Activated CD4-positive, alpha-beta memory T cell treated with anti-CD3 and anti-CD28 coated beads for 36 hours (primary cell): ENCODE measurements at places on chromosomes 1 and 21. TPM values are rescaled to one million over a fixed set of nuclear protein-coding genes. Genes with fewer than 3 reads are reported as not detected.

The PAQR6 gene
- total RNA-seq = 4.0 TPM

The SLAMF1 gene
- total RNA-seq = 166 TPM

The SRM gene
- 164 TPM for total RNA-seq

The NTNG1 gene
- not detected for total RNA-seq

The EXTL2 gene
- 3.0 TPM for total RNA-seq

DNA sequence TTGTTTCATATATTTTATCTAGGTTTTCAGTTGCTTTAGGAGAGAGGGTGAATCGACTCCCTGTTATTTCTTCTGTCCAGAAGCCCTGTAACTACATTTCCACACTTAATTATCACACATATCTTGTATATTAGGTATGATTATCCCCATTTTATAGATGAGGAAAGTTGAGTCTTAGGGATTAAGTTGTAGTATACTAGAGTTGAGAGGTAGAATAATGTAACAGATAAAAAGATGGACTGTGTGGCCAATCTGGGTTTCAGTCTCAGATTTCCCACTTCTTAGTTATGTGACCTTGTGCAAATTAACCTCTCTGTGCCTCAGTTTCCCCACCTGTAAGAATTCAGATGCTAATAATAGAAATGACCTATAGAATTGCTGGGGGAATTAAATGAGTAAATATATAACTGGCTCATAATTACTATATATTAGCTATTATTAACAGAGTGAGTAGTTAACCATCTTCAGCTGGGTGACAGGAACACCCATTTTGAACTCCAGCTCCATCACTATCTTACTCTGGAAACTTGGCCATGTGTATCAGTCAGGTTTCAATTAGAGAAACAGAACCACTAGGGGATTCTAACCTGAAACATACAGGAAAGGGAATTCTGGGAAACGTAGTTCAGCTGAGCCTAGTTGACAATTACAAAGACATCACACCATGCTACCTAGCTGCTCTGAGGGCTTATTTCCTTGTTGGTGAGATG is 20.4 kb upstream of the FOXO6 start:
- DNase-seq = no peak

DNA sequence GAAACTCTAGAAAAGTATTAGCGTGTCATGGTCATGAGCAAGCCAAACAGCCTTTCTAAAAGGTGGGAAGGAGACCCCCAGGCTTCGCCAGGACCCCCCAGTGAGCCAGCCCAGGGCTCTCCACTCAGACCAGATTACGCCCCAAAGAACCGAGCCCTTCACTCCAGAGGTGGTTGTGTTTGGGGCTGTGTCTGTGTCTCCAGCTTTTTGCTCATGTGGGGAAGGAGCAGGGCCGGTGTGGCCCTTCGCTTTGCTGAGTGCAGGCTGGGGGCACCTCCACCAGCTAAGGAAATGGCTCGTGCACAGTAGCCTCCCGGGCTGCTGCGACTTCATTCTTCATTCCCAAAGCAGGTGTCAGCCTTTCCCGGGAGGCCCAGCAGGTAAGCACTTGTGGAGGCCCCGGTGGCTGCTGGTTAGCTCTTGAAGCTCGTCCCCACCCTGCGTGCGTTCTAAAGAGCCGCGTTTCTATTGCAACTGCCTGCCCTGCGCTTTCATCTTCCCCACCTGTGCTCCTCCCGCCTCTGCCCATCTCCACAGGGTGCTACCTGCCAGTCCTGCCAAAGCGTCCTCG is 531 bp downstream of the TSPEAR start:
- DNase-seq = peak; percentile 9

DNA sequence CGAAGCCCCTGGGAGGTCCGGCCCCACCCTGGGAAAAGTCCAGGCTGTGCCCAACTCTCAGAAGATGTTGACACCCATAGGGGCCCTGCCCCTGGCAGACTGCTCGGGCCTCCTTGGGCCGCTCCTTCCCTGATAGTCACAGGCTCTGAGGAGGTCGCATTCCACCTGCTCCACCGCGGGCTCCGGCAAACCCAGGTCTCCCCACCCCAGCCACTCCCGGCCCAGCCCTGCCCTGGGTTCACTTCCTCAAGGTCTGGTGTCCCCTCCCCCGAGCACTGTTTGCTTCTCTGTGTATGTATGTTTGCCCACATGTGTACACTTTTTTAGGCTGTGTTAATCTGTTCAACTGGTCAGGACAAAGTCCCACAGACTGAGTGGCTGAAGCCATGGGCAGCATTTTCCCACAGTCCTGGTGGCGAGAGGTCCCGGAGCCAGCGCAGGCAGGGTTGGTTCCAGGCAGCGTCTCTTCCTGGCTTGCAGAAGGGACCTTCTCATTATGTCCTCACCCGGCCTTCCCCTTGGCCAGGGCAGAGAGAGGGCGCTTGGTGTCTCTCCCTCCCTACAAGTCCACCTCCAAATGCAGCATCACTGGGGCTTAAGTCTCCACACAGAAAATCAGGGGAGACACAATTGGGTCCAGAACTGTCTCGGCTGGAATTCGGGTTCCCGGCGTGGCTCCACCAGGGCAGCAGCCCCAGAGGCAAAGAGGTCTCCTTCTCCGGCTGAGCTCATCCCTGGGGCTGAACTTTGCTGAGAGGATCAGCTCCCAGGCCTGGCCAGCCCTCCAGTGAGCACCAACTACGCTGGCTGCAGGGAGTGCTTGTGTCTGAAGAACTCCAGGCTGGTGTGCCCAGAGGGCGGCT is 10.5 kb upstream of the PRXL2B start:
- no peak for DNase-seq

GRCh38 chr1:27885114-27885528 is 12.8 kb downstream of the THEMIS2 start:
- no peak for DNase-seq

- DNase-seq = no peak
Measured at GRCh38 chr1:44584167-44584566, 90.1 kb downstream of the TMEM53 start.

- no peak for DNase-seq
Measured at GRCh38 chr1:237791592-237791991, 99.1 kb downstream of the ZP4 start.

GRCh38 chr1:151991663-151992302 is 1.9 kb downstream of the S100A10 start:
- no peak for DNase-seq

DNA sequence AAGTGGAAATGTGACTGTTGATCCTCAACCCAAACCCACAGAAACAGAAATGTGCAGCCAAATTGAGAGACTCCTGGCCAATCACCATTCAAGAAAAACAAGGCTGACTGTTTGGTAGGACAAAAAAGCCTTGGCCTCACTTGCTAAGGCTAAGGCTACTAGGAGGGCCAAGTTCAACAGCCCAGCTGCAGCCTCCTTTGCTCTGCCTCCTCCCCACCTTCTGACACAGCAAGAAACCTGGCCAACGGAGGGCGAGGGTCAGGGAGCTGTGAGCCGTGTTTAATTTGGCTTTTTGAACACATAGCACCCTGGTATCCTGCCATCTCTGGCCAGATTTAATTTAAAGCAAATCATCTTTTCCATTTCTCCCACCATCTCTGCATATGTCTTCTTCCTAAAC is 165.8 kb upstream of the RAB4A start:
- no peak for DNase-seq

DNA sequence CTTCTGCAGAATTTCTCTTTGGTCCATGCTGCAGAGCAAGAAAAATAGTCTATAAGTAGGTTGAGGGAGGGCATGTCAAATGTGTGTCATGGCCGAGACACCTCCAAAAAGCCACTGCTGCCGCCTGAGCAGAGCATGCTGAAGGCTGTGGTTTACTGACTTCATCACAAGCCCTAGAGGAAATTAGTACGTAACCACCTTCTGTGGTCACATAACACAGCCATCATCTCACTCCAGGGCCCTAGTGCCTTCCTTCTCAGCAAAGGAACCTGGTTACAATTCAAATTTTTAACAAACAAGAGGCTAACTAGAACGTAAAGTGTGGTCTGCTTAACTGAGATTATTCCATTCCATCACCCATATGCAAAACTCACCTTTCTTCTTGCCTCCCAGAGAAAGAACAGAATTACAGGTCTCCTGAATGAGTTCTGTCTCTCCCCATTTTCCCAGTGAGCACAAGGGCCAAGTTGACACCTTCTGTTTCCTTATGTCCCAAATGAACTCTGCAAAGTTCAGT is at the start of gene PTPN22:
PTPN22 (minus strand) TSS at position 116 of the 517 bp plus-strand sequence.
- DNase-seq = peak; percentile 89

DNA sequence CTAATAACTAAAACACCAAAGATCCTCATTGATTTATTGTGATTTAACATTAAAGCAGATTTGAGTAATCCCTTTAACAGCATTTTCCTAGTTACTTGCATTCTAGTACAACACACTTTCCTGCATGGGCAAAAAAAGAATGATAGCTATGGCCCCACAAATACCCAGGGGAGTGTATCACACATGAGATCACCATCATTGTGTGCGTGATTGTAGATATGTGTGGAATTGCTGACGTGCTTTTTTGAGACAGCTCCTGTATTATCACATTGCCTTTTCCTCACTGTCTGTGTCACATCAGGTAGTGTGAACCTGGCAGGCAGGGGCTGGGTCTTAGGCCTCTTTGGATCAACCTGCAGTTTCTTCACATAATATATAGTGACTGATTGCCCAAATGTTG is 48.5 kb upstream of the SAMD13 start:
- DNase-seq = no peak

- no peak for DNase-seq
Measured at GRCh38 chr1:227945891-227946623, 1.7 kb downstream of the WNT9A start.
